ENCODE measurements at places on chromosomes 4 and X.

DNA sequence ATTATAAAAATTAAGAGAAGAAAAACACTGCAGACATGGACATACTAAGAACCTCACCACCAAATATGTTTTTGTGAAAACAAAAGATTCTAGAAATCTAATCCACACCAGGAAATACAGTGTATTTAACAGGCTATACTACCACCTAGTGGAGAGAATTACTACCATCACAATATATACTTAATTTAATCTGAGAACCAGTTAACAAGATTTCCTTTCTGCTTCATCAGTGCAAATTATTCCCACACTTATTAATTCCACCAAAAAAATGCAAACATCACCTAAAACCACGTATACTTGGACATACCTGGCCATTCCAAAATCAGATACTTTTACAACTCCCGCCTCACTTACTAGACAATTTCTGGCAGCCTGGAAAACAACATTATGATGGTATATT lies 7.0 kb upstream of the TXK start:
- no peak for DNase-seq

DNA sequence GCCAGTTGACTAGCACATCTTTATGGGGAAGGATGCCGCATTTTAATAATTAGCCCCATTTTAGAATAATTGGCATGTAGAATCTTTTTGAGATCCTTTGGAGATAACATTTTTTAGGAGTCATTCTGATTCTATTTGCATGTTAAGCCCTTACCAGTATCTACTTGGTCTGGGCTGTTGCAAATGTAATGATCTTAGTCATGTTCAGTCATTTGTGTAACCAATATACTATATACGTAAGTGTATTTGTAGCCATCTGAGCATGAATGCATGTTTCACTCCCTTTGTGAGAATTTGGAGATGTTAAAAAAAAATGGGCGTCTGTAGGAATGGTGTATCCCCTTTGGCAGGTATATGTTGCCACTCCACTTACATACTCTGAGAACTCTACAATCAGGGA lies 119.1 kb downstream of the TEX13A start:
- no peak for DNase-seq

- no peak for DNase-seq
These were observed 29.6 kb upstream of the RPL34 start for GRCh38 chr4:108590776-108591175.

DNA sequence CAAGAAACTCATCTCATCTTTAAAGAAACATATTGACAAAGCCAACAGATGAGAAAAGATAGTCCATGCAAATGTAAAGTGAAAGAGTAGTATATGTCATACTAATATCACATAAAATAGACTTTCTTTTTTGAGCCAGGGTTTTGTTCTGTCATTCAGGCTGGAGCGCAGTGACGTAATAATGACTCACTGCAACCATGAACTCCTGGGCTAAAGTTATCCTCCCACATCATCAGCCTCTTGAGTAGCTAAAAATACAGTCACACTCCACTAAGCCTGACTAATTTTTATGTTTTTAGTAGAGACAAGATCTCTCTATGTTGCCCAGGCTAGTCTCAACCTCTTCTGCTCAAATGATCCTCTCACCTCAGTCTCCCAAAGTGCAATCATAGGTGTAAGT lies 51.8 kb upstream of the TRAM1L1 start:
- no peak for DNase-seq

DNA sequence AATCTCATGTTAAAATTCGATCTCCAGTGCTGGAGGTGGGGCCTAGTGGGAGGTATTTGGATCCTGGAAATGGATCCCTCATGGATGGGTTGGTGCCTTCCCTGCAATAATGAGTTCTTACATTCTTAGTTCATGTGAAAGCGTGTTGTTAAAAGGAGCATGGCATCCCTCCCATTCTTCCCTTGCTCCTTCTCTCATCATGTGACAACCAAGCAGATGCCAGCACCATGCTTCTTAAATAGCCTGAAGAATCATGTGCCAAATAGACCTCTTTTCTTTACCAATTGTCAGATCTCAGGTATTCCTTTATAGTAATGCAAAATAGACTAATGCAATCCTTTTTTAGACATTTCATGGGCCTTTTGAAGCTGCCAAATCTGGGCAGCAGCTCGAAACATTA lies 29.0 kb upstream of the CLNK start:
- DNase-seq: no peak

- no peak for DNase-seq
These were observed 14.1 kb upstream of the BCOR start for GRCh38 chrX:40111868-40112267.

GRCh38 chr4:137448402-137448801 lies 83.9 kb downstream of the PCDH18 start:
- DNase-seq: no peak

DNA sequence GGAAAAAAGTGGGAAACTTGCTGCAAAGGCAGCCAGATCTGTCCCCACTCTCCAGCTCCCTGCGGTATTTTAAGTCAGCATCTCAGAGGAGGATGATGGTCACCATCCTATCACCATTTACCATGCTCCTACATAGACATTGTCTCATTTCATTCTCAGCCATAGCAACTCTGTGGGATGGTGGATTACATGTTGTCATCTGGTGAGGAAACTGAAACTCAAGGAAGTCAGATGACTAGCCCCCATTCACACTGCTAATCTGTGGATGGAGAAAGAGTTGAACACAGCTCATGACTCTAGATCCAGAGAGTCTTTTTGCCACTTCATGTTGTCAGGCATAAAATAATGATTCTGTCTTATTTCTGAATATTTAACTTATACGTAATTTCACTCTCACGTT lies 323.5 kb downstream of the PTTG2 start:
- DNase-seq: no peak

DNA sequence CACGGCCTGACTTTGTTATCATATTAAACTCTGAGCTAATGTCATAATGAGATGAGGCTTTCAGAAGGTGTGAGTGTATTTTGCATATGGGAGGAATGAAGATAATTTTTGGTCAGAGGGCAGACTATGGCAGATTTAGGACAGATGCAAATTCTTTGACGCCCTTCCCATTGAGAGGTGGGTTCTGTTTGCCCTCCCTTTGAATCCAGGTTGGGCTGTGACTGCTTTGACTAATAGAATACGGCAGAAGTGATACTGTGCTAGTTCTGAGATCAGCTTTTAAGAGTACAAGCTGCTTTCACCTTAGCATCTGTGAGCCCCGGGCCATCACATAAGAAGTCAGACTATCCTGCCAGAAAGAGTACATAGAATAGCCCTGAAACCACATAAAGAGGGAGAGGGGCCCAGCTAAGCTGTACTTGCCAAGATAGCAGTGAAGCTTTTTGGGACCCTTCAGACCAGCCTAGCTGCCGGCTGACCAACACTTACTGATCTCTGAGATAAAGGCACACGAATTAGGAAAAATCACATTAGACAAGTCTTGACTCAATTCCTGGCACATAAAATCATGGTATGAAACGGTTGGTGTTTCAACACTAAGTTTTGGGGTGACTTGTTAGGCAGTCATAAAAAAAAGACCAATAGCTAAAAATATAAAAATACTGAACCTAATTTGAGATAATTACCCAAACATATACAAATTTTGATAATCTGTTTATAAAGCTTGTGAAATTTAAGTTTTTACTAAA lies 166.7 kb upstream of the SH3RF1 start:
- DNase-seq: no peak

DNA sequence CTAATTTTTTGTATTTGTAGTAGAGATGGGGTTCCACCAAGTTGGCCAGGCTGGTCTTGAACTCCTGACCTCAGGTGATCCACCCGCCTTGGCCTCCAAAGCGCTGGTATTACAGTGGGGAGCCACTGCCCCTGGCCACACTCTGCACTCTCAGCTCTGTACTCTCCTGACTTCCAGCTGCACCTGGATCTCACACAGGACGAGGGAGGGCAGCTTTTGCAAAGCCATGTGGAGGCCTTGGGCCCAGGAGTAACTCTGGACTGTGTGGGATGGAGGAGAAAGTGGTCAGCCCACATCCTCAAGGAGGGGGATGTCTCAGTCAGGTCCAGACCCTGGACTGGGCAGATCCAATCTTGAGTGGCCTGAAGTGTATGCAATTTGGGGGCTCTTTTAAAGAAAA lies 23.0 kb downstream of the NAT8L start:
- no peak for DNase-seq
